ENCODE measurements at places on chromosomes 1 and 21.
A peak's percentile ranks its signal among the peaks of the same experiment; 100 is the strongest.

DNA sequence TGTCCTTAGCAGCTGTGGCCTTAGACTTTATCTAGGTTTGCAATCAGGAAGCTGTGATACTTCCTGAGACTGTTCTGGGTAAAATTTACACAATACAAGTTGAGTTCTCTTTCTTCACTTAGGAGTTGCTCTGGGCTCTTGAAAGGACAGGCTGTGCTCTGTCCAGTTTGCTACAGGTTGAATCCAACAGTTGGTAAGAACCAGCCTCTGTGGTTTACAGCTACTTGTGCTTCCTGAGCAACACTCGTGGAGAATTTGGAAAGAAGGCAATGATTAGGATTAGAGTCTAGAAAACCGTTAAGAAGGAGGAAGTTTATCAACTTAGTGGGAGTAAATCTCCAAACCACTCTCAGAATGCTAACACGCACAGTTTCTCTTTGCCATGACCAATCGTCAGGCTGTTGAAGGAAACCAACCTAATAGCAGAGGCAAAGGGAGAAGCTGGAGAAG, 26.8 kb downstream of the GFI1 start:
- no peak for DNase-seq

- DNase-seq, result no peak
These were observed 688 bp downstream of the SCAMP3 start for GRCh38 chr1:155261493-155261851.

DNA sequence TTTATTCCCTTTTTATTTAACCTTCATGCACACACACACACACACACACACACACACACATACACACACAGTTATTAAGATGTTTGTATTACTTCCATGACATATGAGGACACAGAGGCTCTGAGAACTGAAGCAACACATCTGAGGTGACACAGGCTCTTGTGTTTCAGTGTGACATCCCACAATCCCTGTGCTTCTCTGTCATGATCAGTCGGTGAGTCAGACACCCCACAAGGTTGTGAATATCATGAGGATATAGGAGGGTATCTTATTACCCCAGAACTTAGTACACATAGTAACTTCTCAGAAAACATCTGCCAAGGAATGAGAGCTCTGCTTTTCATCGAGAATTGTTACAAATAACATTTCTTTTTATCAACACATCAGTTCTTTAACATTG, 459.3 kb downstream of the PLPP3 start:
- DNase-seq, result no peak

DNA sequence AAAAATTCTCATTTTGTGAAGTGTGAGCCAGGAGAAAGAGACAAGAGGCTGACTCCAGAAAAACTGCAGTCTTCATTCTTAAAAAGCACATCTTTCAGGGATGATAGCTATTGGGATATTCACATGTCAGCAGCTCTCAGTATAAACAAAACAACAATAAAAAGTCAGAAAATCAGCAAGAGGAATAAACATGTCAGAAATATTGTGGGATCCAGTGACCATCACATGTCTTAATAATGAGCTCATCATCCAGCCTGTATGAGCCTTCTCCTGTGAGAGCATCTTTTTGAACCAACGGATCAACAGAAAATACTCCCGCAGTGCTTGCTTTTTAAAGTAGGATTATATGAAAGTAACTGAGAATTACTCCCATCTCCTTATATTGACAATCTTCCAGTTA, 241.6 kb downstream of the SMYD3 start:
- DNase-seq, result no peak

DNA sequence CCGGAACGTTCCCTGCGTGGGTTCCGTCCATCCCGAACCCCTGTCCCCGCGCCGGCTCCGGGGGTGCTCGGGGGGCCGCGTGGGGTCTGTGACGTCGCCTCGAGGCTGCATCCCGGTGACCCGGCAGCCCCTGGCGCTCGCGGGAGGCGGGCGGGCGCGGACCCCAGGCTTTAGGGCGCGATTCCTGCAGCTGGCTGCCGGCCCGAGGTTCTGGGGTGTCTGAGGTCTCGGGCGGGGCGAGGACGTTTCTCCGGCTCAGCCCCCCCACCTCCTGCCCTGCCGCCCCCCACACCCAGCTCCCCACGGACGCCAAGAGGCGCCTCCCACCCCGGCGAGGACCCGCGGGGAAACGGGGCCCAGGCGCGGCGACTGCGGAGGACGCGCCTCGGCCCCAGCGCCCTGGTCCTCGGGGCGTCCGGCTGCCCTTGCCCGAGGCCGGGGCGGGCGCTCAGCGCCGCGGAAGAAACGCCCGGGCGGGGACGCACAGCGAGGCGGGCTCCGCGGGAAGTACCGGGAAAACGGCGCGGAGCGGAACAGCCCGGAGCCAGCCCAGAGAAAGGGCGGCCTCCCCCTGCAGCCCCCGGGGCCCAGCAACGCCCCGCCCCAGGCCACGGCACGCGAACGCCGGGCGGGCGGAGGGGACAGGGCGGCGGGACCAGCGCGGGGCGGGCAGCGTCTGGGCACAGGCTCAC, 1.3 kb upstream of the PCBP3 start:
- DNase-seq, result no peak

GRCh38 chr1:182811975-182812722, 22.6 kb downstream of the NPL start:
- DNase-seq, result no peak

DNA sequence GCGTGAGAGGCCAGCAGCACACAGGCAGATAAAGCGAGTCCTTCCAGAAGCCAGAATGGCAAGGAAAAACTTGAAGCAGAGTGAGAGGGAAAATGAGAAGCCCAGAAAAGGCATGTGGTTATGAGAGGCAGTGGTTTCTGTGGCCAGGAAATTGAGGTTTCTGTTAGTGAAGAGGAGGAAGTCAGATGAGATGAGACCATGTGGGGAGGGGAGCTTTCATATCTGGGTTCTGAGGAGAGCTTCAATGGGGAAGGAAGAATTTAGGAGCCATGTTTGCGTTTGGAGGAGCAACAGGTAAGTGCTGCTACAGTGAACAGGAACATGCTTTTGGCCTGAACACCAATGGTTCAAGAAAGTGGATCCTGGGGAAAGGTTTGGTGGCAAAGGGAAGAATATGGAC, 6.1 kb upstream of the CD1A start:
- DNase-seq, result peak; percentile 13

DNA sequence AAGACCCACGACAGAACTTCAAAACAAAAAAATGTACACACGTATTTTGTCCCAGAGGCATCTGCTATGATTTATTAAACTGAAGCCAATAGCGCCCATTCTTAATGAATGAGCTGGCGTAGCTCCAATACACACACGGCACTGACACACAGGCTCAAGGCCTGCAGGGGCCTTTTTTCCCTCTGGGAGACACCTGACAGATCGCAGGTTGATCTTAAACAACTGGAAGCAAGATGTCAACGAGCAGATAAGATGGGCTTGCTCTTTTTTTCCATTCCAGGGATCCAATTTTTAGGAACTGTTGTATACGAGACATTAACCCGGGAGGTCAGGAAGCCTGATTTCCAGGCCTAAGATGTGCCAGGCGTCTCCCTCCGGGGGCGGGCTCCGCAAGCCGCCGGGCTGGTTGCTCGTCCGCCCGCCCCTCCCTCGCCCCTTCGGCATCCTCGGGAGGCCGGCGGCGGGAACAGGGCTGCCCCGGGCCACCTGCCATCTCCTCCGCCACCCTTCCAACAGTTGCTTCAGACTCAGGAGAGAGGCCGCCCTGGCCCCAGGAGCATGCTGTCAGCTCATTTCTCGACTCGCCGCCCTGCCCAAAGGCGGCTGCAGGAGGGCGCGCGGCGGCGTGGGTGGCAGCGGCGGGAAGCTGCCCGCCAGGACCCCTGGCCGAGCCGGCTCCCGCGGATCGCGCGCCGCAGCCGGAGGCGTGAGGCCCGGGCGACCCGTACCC, 735 bp downstream of the TTC13 start:
- DNase-seq, result no peak

DNA sequence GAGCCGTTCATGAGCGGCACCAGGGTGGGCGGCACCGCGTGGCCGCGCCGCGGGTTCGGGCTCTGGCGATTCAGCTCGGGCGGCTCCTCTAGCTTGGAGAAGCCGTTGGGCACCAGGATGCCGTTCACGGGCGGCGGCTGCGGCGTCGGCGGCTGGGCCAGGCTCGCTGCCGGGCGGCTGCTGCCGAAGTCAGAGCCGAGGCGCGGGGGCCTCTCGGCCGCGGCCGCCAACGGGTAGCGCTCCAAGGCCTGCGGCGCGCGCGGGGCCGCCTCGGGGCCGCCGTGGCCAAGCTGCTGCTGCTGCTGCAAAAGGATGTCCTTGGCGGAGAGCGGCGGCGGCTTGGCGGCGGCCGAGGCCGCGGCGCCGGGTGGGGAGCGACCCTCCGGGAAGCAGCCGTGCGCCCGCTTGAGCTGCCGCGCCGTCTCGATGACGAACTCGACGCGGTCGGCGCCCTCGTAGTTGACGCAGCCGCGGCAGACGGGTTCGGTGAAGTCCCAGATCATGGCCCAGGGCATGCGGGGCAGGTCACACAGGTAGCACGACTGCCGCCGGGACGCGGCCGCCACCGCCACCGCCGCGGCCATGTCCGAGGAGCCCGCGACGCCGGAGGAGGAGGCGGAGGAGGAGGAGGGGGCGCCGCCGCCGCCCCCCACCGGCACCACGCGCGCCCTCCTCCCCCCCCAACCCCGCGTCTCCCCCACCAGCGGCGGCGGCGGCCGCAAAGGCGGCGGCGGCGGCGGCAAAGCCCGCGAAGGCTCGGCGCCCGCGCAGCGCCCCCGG, 877 bp downstream of the IRF2BP2 start:
- DNase-seq, result no peak

DNA sequence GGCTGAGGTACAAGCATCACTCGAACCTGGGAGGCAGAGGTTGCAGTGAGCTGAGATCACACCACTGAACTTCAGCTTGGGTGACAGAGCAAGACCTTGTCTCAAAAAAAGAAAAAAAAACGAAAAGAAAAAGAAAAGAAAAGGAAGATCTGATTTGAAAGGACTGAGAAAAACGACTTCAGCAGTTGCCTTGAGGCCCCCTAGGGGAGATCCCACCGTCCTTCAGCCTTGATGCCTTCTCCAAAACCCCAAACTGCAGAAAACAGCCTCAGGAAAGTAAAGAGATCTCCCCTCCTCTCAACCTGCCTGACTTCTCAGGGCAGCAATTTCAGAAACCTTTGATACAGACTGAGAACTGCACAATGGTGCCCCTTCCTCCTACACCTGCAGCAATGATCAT, 50.9 kb upstream of the BCAR3 start:
- no peak for DNase-seq

- DNase-seq, result no peak
These were observed 243.4 kb downstream of the NUF2 start for GRCh38 chr1:163565166-163565565.

DNA sequence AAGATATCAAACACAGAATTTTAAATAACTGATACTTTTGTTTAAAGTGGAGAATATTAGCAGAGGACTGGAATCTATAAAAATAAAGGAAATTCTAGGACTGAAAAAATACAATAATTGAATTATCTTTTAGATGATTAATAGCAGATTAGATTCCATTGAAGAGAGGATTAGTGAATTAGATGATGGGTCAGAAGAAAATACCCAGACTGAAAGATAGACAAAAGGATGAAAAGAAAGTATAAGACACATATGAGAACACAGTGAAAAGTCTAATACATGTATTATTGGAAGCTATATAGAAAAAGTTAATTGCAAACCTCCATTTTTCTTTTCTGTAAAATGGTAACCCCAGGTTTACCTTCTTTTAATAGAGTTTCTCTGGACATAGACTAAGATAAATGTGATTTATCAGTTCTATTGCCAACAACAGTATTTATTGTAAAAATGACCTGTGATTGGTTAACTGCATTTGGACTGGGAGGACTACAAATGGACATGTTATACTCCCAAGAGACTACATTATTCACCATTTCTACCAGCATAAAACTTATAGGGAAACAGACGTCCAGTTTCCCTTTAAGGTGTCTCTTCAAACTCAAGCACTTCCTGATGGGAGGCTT, 11.0 kb downstream of the PRKAA2 start:
- no peak for DNase-seq

DNA sequence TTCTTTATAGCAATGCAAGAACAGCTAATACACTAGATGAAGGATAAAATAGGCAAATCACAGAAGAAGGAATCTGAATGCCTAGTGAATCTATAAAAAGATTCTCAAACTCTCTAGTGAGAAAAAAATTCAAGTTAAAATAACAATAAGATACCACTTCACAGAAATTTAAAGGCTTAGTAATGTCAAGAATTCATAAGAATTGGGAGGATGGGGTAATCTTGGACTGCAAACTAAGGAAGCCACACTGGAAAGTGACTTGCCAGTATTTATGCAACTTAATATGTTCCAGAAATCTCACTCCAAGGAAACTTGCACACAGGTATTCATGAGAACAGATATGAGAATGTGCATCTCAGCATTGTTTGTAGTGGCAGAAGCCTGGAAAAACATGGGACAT, 38.9 kb upstream of the PRRC2C start:
- no peak for DNase-seq

DNA sequence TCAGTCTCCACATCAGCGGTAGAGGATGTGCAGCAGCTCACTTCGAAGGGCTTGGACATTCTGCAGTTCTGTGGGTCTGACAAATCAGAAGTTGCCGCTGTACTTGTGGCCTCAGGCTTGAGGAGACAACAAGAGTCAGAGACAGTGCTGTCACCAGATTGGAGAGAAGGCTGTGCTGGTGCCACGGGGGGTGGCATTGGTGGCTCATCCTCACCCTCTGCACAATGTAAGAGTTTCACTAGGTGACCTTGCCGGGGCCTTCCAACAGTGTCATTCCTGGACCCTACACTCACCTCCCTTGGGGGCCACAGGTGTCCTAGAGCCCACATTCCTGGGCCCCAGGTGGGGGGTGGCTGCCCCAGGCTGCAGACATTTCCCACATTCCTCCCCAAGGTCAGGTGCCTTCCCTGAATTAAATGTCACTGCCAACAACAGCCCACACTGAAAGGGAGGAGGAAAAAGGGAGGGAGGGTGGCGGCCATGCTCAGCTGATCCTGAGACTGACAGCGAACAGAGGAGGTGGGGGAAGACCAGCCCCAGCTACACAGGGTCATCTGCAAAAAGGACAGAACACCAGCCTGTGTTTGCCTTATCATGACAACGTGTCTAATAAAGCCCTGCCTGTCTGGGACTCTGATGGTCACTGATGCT, 46.4 kb downstream of the TMCC2 start:
- DNase-seq, result no peak

DNA sequence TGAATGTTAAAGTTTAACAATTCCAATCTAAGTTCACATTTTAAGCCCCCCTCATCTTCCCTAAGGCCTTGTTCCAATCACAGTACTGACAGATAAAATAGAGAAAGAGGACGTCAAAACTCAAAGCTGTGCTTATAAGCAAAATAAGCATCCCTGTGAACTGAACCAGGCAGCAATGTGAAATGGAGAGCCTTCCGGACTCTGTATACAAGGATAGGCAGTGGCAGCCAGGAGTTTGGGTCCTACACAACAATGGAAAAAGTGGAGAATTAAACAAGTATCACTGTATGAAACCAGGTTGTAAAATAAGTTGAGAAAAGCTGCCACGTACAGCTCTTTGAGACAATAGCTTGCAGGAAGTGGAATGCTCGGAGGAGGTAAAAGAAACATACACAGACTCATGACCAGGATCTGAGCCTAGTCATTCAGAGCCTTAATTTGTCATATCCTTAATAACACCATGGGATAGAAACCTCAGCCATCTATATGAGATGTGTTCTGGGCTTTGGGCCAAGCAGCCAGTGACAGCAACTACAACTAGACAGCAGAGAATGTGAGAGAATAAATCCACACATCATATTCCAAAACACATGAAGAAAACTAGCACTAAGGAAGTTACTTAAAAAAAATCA, 55.2 kb upstream of the PALMD start:
- no peak for DNase-seq
